ENCODE measurements at places on chromosomes 2 and 18.

- DNase-seq, result no peak
Measured at GRCh38 chr2:239230318-239231052, 170.3 kb downstream of the HDAC4 start.

DNA sequence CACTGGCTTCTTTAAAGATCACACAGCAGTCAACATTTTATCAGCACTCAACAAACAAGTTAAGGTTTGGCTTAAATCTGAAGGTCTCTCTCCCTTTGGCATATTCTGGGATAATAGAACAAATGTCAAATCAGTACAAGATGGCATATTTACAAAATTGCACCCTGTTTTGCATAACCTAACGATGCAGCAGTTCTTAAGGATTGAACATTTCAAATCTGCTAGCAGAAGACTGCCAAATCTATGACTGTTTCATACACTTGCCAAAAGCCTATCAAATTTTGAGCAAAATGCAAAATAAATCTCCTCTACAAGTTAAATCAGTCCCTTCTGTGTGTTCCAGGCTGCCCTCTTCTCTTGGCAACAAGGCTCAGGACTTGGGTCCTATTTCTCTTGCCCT lies 73.6 kb downstream of the DPP4 start:
- DNase-seq, result no peak

DNA sequence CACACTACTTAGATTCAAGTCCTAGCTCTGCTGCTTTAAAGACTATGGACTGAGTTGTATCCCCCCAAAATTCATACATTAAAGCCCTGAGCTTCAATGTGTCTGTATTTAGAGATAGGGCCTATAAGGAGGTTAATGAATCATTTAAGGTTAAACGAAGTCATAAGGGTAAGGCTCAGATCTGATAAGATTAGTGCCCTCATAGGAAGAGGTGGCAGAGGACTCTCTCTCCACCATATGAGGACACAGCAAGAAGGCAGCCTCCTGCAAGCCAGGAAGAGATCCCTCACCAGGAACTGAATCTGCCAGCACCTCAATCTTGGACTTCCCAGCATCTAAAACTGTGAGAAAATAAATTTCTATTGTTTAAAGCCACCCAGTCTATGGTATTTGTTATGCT lies 3.1 kb upstream of the CYTIP start:
- no peak for DNase-seq

DNA sequence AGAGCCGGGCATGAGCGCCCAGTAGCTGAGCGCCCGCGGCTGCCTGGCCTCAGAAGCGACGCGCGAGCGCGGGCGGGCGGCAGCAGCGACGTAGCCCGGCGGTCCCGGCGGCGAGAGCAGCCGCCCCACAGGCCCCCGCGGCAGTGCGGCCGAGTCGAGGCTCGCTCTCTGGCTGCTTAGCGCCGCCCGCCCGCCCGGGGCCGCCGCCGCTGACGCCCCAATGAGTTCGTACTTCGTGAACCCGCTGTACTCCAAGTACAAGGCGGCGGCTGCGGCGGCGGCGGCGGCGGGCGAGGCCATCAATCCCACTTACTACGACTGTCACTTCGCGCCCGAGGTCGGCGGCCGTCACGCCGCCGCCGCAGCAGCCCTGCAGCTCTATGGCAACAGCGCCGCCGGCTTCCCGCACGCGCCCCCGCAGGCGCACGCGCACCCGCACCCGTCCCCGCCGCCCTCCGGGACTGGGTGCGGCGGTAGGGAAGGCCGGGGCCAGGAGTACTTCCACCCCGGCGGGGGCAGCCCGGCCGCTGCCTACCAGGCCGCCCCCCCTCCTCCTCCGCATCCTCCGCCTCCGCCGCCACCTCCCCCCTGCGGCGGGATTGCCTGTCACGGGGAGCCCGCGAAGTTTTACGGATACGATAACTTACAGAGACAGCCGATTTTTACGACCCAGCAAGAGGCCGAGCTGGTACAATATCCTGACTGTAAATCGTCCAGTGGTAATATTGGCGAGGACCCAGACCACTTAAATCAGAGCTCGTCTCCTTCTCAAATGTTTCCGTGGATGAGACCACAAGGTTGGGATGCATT lies 847 bp downstream of the HOXD8 start:
- DNase-seq, result no peak

GRCh38 chr2:84991404-84992160 lies 20.6 kb downstream of the KCMF1 start:
- no peak for DNase-seq

- no peak for DNase-seq
Measured at GRCh38 chr2:196101325-196101991, 32.8 kb upstream of the DNAH7 start.

GRCh38 chr2:22185251-22185650 lies 1061.5 kb downstream of the TDRD15 start:
- no peak for DNase-seq

DNA sequence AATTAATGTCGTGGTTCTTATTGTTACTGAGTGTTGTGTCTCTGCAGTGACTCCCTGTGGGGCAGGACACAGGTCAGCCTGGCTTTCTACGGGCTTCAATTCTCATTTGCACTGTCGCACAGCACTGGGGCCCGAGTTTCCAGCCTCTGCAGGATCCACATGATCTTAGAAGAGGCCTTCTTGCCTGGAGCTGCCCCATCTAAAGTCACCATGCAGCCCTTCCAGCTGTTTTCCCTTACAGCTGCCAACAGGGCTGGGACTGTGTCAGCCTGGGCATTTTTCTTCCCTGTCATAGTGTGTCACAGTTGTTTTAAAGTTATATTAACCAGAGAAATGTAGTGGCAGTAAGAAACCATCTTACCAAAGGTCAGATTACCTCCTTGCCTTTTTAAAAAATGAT lies 27.0 kb downstream of the FHL2 start:
- DNase-seq, result no peak

Measured in activated effector memory CD4-positive, alpha-beta T cell treated with Interleukin-2 at 50 U/mL for 16 hours (primary cell).